ENCODE measurements at places on chromosomes 13 and 19.

- no peak for DNase-seq
These were observed 31.5 kb downstream of the ERCC5 start for GRCh38 chr13:102877303-102877702.

DNA sequence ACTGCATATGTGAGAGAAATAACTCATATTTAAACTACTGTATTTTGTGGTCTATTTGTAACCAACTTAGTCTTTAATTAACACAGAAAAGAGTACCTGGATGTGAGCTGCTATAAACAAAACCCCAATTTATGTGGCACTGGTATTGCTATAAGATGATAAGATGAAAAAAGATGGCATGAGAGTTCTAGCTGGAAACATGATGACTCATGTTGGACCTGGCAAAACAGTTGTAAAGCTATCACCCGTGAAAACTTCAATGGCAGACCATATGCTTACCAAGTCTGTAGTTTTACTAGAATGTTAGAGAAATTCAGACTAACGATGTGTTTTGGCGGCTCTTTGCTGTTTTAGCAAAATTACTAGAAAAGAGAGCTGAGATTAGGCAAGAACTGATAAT, 69.6 kb upstream of the PCDH9 start:
- DNase-seq: no peak

DNA sequence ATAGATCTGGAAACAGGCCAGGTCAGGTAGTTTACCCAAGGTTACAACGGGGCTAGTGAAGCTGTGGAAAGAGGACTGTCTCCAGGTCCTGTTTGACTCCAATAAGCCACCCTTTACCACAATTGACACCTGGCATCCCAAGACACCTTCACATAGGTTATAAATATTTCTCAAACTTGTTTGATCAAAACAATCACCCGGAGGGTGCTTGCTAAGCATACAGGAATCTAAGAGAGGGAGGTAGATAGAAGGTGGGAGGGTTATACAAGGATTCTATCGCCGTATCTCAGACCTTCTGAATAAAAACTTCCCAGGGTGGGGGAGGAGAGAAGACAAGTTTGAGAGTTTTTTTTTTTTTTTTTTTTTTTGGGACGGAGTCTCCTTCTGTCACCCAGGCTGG, 55.4 kb downstream of the MICU2 start:
- no peak for DNase-seq

DNA sequence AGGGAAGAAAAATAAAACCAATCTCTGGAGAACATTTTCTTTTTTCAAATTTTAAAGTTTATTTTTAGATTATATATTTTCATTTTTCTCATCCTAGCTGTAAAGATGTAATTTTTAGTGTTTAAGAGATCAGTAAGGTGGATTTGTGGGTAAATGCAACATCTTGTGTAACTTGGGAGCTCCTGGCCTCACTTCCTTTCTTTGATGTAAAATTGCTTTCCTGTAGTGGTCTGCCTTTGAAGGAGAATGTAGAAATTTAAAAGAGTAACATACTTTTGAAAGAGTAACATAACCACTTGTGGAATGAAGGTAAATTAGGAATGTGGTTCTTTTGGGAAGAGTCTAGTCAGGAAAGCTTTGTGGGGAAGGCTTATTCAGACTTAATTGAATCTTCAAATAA, 95.7 kb upstream of the AKAP11 start:
- no peak for DNase-seq

DNA sequence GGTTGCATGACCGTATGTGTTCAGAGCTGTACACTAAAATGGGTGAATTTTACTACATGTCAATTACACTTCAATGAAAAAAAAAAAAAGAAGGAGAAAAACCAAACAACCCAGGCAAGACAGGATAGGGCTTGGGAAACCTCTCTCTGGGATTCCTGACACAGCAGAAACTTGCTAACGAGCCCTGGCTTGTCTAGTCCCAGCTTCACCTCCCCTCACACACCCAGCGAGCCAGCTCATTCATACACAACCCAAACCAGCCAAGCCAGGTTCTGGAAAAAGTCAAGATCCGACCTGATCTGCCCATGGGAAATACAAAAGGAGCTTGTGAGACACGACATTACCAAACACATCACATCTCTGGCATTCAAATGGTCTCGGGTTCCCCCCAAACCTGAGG, 3.7 kb upstream of the TECR start:
- no peak for DNase-seq

DNA sequence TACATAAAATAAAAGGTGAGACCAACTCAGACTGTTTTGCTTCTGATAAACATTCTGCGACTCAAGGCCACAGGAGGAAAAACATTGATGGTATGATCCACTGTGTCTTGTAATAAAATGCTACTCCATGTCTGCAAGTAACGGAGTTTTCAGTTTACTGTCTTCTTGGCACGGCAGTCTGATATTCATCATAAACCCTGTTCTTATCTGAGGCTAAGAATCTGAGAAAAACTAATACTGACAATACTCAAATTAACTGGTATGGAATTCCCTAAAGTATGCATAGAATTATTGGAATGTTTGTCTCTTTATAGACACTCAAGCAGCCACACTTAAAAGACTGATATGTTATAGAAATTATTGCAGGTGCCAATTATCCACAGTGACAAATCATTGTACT, 125.5 kb downstream of the TBC1D4 start:
- DNase-seq: no peak

DNA sequence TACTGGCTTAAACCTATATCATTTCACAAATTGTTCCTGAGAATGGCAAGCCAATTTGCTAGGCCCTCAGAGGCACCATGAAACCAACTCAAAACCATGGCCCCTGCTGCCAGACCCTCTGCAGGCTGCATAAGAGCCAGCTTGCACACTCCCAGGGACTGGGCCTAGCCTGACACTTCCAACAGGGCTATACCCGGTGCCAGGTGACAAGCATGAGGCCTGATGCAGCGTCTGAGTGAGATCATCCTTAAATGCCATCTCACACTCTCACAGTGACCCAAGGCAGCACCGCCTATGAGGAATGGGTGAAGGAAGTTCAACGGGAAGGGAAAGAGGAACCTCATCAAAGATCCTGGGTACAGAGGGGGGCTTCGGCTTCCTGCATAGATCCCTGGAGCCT, 65.6 kb downstream of the C13orf42 start:
- no peak for DNase-seq

GRCh38 chr13:24718192-24718965, 38.2 kb downstream of the ATP12A start:
- no peak for DNase-seq

DNA sequence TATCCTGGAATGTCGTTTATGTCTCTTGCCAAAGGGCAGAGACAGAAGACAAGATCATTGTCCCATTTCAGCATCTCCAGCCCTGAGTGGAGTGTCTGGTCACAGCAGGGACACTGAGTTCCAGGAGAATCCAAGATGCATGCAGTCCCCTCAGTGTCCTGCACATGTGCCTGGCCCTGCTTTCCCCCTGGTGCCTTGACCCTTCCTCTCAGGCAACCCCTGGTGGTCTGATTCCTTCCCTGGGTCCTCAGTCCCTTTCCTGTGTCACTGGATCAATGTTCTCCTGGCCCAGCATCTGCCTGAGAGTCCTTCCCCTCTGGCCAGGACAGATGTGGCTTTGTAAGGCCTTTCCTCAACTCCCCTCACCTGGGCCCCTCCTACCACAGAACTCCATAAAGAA, 9.0 kb downstream of the CEACAM21 start:
- no peak for DNase-seq

GRCh38 chr13:79581870-79582315, 100.9 kb downstream of the NDFIP2 start:
- DNase-seq: no peak

GRCh38 chr19:23002690-23003422, at the start of gene ZNF728:
TSS of gene ZNF728 (minus strand) at chr19:23003176. CDS start at chr19:23003030, 146 bp downstream.
- DNase-seq: no peak

- DNase-seq: peak; percentile 63
These were observed 1.3 kb upstream of the KLF12 start for GRCh38 chr13:74135326-74136083.

- DNase-seq: no peak
These were observed 2.0 kb downstream of the SLC8A2 start for GRCh38 chr19:47469719-47470118.

DNA sequence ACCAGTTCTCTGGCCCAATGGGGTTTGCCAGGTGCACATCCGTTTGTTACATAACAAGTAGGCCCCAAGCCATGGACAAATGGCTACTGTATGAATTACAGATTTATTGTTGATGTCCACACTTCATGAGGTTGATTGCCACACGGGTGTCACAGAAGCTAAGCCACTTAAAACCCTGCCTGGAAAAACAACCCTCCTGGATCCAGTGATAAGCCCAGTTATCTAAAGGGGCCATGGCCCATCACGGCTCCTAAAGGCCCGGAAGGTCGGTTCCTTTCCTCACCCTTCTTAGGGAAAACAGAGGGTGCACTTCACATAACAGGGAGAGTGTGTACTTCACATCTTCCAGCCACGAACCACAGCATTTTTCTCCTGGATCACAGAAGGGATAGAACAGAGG, 4.1 kb downstream of the TMEM272 start:
- no peak for DNase-seq

GRCh38 chr19:38952395-38953165, 21.8 kb downstream of the MRPS12 start:
- DNase-seq: no peak

DNA sequence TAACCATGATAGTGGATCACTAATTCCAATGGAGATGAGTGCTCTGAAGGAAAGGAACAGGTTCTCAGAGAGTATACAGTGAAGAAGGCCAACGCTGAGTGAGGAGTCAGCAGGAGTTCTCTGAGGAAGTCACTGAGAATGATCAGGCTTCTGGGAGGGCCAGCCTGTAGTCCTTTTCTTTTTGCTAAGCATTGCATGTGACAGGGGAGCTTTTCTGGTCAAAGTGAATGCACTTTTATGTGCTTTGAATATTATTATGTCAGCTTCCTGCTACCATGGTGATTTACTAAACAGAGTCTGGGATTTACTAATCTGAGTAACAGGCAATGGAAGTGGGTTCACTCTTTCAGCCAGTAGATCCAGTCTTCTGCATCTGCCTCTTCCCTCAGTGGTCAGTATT, 81.1 kb upstream of the SERP2 start:
- no peak for DNase-seq

- DNase-seq: no peak
These were observed 56.4 kb downstream of the FAM124A start for GRCh38 chr13:51278426-51279130.

DNA sequence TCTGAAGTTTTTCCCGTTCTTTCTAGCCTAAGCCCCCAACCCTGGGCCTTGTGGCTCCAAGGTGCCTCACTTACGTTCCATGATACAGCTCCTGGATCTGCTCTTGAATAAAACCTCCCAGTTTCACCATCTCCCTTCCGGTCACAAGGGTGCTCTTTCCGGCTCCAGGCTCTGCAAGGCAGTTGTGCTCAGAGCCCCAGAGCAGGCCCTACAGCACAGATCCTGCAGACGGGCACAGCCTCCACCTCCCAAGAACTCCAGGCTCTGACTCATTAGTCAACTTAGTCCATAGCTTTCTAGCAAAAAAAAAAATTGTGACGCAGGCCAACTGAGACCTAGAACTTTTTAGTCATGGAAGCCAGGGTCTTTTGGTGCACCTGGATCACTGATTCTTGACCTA, 33.9 kb upstream of the SLC7A10 start:
- DNase-seq: no peak

GRCh38 chr13:42645717-42646116, 71.8 kb downstream of the TNFSF11 start:
- no peak for DNase-seq

GRCh38 chr19:55133639-55134444, 15.2 kb downstream of the TNNT1 start:
- no peak for DNase-seq

- DNase-seq: no peak
These were observed 2.4 kb downstream of the ZNF85 start for GRCh38 chr19:20925481-20925880.

- DNase-seq: no peak
These were observed 26.4 kb downstream of the KCTD4 start for GRCh38 chr13:45174478-45174877.

DNA sequence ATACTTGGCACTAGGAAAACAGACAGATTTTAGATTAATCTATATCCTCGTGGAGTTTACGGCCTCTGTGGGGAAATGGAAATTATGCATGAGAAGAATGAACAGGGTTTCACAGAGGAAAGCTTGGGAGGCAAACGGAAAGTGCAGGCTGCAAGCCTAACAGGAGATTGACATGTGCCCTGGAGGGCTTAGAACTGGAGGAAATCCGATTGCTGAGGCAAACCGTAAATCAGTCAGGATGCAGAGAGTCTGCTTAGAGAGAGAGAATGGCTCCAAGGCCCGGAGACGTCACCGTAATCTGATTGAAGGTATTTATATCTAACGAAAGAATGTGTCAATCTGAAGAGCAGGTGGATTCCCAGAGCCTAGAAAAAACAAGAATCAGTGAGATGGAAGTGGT, 143.2 kb downstream of the KATNAL1 start:
- DNase-seq: no peak

GRCh38 chr19:5340637-5341447, at the start of gene PTPRS:
TSS of gene PTPRS (minus strand) at chr19:5340812. CDS start at chr19:5286140, 54,672 bp downstream.
- peak; percentile 56 for DNase-seq

- DNase-seq: no peak
These were observed 4.1 kb downstream of the NDUFA3 start for GRCh38 chr19:54106716-54107115.

DNA sequence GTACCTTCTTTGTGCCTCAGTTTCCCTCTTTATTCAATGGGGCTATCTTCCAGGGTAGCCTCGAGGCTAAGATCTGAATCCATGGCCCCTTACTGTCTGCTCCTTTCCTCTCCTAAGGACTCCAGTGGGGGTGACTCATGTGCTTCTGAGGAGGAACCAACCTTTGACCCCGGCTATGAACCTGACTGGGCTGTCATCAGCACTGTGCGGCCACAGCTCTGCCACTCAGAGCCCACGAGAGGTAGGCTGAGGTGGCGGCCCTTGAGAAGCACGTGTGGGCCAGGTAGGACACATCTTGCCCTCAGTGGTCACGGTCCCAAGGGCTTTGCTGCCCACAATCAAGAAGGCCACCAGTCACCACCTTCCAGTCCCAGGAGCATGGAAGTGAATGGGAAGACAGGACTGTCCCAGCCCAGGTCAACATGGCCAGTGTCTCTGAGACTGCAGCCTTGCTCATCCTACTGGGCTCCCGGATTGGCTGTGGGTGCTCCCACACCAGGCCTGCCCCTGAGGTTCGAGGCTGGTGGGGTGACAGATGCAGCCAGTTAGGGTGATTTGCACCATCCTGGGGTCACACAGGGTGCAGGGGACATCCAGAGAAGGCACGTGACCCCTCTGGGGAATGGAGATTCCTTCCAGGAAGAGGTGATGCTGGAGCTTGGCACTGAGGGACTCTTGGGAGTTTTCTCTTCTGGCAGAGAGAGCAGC, 2.8 kb downstream of the TBC1D17 start:
- no peak for DNase-seq
